Suppressor macrophage (primary cell): ENCODE measurements at places on chromosomes 2 and 18.

- DNase-seq = no peak
These were observed 220.1 kb downstream of the OSR1 start for GRCh38 chr2:19138264-19138825.

- DNase-seq = no peak
These were observed 6.0 kb downstream of the TXNL1 start for GRCh38 chr18:56632070-56633022.

DNA sequence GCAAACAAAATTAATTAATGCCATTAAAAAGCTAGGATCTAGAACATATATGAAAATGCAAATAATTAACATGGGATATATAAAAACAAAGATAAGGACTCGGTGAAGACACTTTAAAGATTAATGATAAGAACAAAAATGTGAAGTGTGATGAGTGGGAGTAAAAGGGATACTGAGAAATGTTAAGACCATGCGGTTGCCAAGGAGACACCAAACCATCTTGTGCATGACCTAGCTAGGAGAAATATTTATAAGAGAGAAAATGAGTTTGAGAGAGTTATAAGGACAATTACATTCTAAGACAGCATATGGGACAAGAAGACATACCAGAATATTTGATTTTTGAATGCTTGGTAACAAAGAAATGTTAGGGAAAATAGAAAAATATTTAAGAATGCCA is 25.4 kb upstream of the MAP2 start:
- DNase-seq = no peak

DNA sequence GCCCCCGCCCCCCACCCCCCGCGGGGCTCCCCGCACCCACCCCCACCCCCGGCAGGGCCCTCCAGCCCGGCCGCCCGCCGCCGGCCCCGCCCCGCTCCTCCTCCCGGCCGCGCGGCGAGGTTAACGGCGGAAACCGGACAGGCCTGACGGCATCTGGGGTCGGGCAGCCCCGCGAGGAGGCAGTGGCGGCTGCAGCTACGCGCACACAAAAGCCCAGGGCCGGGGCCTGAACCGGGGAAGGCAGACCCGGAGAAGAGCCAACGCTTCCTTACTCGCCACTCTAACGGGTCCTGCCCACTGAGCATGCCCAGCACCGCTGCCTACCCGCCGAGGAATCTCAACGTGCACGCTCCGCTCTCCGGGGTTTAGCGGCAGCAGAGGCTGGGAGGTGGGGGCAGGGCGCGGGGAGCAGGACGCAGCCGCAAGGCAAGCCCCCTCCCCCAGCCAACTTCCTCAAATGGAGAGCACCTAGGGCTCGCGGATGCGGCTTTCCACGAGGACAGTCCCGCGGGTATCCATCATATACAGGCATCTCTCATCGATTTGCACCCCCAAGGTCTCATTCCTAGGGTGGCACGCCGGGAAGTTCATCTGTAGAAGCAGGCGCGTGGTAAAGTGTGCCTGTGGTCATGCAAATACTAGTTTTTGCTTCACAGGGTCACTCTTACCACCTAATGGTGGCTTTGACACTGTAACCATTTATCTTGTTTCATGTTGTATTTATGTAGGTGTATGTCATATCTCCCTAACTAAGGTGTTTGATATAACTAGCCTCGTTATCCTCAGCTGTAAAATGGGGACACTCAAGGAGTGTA is at the start of gene MEMO1:
TSS of gene MEMO1 (minus strand) at position 339 of the 815 bp plus-strand sequence. CDS start 761 bp downstream, outside the sequence.
- DNase-seq = peak; percentile 97

DNA sequence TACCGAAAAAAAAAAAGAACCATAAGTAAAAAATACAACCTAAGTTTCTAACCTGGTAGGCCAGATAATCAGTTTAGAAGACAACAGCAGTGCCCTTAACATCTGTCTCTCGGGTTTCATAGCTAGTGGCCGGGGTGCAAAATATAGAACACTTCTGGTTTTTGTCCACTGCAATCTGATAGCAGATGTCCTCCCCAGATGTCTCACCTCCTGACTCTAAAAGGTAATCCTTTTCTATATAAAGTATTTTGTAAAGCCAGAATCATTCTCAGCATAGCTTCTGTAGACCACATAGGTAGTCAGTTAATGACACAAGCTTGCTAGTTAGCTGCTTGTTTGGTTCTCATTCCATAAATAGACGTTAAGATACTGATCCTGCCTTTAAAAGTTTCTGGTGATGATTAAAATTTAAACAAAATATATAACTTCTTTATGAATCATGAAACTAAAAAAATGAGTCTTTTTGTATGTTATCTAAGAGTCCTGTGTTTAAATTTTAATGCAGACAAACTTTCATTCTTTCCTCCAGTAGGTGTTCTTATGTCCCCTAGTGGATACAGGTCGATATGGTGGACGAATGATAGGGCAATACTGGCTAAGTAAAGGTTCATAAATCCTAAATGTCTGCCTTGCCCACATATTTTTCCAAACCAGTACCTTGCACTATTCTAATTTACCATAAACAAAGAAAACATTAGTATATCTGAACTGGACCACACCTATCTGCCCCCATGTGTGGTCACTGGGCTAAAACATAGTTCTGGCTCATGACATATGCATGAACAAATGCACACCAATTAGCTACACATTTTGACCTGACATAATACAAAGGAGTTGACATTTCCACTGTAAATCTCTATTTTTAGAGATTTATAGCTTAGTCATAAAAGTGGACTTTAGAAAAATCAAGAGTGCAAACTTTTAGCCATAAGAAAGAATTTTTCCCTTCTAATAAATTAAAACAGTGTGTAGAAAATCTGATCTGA is 171.0 kb downstream of the SRBD1 start:
- DNase-seq = no peak

DNA sequence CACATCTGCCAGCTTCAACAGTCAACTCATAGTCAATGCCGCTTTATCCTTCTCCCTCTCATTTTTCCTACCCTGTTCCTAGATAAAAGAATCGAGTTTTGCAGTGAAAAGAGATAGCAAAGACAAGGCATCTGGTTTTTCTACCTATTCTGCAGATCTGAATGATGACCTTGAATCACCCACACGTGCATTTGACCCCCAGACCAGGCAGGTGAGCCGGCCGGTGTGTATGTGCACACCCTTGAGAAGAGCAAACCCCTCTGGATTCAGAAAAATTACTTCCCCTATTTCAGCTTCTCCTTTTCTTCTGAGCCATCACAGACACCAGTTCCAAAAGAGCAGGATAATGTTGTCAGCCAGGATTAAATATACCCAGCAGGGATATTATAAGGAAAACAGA is 115.6 kb upstream of the ST6GAL2 start:
- no peak for DNase-seq

GRCh38 chr2:197280015-197280702 is 30.4 kb downstream of the ANKRD44 start:
- DNase-seq = no peak

DNA sequence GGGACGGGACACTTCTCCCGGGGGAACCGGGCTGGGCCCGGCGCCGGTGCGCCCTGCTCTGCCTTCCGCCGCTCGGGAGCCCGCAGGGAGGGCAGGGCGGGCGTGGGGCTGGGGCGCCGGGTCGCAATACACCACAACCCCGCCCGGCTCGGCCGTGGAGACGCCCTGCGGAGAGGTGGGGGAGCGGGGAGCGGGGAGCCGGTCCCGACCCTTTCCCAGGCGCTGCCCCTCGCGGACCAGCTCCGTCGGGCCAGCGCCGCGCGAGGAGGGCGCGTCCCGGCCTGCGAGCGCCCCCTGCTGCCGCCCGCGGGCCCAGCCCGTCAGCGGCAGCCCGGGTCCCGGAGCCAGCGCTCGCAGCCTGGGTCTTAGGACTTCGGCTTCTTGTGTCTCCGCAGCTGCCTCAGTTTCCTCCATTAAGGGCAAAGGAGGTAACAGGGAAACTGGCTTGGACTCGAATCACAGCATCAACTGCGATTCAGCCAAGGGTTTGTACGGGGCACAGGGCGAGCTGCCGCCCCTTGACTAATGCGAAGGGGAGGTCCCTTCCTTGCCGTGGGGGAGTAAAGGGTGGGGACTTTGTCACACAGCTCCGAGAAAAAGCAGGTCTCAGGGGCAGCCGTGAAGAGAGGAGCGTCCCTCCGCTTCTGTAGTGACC is 635 bp upstream of the ADRA2B start:
- peak; percentile 82 for DNase-seq

DNA sequence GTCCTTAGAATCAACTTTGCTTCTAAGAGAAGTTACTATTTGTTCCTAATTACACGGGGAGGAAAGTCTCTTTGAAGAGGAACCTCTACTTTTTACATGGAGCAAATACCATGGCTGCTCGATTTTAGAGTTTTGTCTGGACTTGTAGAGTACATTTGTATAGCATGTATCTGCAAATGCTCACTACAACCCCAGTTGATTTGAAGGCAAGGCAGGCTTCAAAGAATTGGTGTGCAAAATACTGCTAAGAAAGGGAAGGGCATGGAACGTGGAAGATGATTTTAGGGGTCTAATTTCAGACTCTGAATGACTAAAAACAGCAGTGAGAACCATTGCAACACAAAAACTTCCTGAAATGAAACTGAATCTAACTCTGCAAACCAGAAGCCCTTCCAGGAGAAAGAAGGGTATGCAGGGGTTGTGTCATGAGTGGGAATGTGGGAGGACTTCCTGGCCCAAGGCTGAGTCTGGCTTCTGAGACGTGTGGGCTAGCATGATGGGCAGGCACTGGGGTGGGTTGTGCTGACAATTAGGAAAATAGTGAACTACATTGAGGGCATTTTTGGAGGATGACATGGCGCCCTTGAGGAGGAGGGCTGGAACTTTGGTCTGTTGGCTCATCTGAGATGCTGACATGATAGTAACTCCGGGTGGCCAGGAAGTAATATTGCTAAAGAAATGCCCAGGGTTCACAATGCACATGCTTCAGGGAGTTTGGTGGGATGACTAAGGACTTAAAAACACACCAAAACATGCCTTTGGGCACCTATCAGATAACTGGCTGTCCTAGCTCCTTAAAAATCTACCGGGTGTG is 18.9 kb upstream of the IL1R2 start:
- DNase-seq = peak; percentile 94

DNA sequence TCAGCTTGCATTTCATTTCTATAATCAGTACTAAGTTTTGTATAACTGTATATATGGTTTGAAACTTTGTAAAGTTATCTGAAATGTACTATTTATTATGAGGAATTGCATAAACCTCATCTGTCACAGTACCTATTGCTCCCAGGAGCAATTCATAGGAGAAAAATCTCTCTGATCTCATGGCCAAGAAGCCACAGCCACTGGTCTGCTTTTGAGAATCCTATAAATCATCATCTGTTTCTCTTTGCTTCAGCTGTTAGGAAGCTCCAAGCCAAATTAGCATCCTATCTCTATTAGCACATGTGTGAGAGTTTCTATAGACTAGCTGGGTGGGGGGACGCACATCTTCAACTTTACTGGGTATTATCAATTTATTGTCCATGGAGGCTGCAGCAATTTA is 210.3 kb downstream of the CYP26B1 start:
- no peak for DNase-seq

GRCh38 chr2:95361216-95361980 is 41.1 kb upstream of the FAHD2A start:
- DNase-seq = no peak

GRCh38 chr2:25286025-25286400 is 55.7 kb downstream of the DNMT3A start:
- peak; percentile 76 for DNase-seq

DNA sequence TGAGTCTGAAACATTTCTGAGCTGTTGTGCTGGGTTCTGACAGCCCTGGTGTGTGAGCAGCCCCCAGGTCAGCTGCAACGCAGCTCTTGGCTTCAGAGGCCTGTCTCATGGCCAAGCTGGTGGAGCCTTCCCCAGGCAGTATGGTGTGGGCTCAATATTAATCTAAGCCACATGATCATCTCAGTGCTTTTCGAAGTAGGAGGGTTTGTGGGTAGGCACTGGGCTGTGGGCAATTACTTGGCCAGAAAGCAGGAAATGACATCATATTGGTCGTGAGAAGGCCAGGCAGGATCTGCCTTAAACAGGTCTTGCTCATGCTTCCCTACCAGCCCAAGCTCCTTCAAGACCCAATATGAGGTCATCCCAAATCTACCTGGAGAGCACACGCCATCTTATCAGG is 26.9 kb downstream of the LOXHD1 start:
- DNase-seq = peak; percentile 45

DNA sequence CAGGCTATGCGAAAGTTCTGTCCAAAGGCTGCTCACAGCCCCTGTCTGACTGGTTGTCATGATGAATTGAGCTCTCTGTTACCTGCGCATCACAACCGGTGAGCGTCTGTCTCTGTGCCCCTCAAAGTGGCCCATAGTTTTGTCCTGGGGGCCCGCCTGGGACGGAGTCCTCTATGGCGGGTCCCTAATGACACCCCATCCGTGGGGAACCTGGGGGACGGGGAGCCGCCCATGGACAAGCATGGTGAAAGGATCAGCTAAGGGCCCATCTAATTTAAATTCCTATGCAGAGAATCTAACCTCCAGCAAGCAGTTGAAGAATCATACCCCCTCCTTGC is 473 bp downstream of the ELMOD3 start:
- no peak for DNase-seq

DNA sequence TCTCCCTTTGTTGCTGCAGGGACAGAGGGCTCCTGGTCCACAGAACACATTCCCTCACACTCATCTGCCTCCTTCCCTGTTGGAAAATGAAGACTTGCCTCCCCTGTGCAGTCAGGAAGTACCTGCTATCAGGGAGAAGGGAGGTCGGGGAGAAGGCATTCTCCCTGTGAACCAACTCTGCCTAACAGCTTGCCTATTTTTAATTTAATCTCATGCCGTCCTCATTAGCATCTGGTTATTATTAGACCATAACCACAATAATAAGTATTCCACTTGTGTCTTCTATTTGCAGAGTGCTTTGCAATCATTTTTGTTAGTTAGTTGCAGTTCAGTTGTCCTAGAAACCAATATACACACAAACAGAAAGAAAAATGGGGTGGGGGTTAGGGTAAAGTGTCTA is 232.6 kb upstream of the SKOR2 start:
- no peak for DNase-seq

DNA sequence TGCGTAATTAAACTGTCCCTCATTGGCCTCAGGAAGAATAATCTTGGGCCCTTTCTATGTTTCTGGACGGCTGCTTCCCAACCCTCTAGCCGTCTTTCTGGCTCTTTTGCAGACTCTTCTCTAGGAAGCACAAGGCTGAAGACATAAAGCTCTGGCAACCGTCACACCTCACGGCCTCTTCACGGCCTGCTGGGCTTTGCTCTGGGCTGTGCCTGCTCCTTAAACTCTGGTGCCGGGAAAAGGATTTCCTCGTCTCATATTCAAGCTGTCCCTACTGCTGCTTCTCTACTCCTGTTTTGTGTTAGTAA is 36.0 kb upstream of the WIPF1 start:
- DNase-seq = peak; percentile 30

- no peak for DNase-seq
These were observed 122.7 kb downstream of the DOCK10 start for GRCh38 chr2:224919472-224920110.
